ENCODE measurements at places on chromosomes 2 and 18.

DNA sequence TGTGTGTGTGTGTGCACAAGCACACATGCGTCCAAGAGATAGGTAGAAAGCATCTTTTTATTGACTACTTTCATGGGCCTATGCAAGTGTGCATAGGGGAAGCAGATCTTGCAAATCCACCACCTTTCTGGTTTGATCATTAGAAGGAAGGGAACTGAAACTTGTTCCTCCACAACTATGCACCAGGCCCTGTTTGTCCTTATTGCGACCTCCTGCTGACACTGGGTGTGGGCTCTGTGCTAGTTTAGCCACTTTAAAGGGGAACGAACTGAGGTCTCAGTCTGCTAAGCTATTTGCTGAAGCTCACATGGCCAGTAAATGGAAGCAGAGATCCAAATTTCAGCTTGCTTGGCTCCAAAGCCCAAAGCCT is 32.1 kb upstream of the INSIG2 start:
- DNase-seq = no peak

GRCh38 chr2:40374543-40375240 is 77.2 kb downstream of the SLC8A1 start:
- DNase-seq = no peak

- DNase-seq = no peak
Observed at GRCh38 chr2:146143971-146144370, 1624.1 kb upstream of the ZEB2 start.

DNA sequence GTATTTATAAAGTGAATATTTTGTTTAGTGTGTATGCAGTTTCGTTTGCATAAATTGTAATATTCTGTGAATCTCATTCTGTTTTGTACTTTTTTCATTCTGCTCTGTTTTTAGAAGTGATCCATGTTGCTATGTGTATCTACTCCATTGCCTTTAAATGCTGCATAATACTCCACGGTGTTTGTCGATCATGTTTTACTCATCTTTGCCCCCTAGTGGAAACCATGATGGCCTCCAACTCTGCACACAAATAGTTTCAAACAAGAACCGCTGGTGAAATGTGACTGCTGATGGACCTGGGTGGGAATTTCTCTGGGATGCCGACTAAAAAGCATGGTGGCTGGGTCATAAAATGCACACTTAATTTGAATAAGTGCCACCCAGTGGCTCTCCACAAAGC is 32.0 kb upstream of the SKOR2 start:
- peak; percentile 33 for DNase-seq

- DNase-seq = no peak
Observed at GRCh38 chr2:171551836-171552235, 29.6 kb downstream of the CYBRD1 start.

All from kidney tubule cell (primary cell).